Fibroblast of skin of right biceps (primary cell): ENCODE measurements at places on chromosomes 7 and 10.

GRCh38 chr10:103554488-103555324, 61.2 kb downstream of the NEURL1 start:
- DNase-seq = peak; percentile 68

DNA sequence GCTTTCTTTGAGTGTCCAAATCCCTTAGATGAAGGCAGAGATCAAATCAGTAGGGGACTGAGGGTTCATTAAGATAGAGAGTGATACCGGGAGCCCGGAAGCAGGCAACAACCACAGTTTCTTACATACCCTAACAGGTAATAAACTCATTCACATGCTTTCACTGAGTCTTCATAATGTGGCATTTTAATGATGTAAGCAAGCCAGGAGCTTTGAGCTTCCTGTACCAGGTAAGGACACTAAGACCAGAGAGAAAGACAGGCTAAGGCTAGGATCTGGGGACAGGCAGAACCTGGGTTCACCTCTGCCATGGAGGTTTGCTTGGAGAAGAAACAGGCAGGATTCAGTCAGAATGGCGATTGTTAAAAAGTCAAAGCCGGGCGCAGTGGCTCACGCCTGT, 618.3 kb downstream of the GALNT17 start:
- no peak for DNase-seq

DNA sequence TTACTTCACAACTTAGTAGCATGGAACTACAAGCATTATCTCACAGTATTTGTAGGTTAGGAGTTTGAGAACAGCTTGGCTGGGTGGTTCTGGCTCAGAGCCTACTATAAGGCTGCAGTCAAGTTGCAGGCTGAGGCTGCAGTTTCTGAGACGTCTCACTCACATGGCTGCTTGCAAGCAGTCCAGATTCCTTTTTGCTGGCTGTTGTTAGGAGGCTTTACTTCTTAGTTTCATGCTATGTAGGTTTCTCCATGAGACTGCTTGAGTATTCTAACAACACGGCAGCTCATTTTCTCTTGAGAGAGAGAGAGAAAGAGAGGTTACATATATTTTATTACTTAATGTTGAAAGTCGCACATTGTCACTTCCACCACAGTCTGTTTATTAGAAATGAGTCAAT, 1073.9 kb downstream of the NXPH1 start:
- peak; percentile 44 for DNase-seq

DNA sequence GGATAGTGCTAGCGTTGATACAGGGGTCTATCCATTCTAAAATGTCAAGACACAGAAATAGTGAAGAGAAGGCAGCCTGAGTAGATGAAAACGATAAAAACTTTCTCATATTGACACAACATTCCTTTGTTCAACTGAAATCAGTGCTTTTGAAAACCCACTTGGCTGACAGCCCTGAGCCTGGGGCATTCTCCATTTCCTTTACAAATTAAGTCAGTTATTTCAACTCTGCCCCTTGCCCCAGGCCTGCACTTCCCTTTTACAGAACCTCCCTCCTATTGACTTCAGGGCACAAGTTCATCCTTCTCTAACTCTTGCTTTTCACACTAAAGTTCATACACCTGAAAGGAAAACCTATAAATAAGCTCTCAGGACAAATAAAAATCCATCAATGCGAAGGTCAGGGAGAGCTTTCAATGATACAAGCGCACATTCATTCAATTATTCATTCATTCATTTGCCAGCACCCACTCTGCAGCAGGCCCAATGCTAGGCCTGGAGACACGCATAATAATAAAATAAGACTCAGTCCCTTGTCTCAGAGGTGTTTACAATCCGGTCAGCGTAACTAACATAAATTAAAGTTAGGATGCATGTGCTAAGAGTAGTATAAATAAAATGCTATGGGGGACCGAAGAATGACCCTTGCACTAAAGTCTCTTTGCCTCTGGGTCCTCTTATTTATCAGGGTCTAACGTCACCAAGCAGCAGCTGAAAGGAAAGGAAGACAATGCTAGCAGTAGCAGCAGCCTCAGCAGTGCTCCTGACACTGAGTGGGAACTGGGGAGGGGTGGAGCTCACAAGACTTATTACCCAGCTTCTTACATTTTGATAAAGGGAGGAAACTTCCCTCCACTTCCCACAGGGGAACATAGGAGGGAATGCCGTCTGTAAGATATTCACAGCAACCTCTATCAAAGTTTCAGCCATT, 134.8 kb downstream of the PDE1C start:
- peak; percentile 18 for DNase-seq

GRCh38 chr10:119283818-119284217, 76.4 kb downstream of the GRK5 start:
- no peak for DNase-seq

- peak; percentile 98 for DNase-seq
Observed at GRCh38 chr10:14397066-14397465, 66.3 kb upstream of the FRMD4A start.

DNA sequence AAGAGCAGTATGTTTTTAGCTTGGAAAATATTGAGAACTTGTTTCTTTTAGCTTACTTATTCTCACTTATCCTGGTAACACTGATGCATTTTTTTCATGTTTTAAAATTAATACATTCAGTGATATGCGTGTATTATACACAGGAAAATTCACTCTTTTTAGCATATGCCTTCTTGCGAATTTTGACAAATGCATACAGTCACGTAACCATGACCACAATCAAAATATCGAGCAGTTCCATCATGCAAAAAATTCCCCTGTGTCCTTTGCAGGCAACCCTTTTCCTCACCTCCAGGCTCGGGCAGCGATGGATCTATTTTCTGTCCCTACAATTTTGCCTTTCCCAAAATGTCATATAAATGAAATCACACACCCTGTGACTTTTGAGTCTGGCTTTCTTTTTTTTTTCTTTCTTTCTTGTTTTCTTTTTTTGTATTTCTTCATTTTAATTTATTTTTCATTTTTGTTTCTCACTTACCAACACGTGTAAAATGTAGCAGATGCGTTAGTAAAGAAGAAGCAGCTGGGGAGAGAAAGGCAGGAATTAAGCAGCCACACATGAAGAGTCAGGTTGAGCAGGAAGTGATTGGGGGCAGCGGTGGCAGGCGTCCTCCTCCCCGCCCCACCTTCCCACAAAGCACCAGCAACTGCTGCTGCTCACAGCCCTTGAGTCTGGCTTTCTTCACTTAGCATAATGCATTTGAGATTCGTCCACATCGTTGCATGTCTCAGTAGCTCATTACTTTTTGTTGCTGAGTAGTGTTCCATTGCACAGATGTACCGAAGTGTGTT, 29.9 kb downstream of the ADRB1 start:
- DNase-seq = no peak

- no peak for DNase-seq
Observed at GRCh38 chr10:78296785-78297184, 263.1 kb downstream of the RPS24 start.

DNA sequence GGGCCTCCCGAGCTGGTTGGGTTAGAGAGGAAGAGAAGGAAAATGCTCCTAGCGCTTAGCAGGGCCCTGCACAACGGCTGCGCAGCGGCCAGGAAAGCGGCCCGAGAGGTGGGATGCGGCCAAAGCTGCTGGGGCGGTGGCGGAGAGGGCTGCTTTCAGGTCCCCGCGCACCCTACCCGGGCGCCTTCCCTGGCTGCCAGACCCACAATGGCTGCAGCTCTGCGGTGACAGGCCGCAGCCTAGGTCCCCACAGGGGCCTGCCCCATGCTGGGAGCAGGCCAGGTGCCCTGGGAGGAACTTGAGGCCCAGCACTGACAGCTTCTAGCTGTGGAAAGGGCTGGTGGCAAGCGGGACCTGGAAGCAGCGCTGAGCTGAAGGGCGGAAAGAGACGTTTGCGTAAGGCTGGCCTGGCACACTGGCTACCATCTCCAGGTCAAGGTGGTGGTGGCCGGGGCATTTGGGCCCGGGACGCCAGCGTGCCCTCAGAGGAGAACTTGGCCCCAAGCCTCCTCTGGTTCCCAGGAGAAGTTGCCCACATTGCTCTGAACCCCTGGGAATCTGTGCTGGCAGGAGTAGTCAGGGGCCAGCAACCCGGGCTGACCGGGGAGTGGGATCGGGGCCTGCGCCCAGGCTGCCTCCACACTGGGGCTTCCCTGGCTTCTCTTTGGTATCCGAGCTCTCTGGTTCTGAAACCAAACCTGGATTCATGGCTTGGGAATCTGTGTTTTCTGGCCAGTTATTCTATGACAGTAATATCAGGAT, 72.9 kb upstream of the ZNF804B start:
- DNase-seq = no peak

- DNase-seq = no peak
Observed at GRCh38 chr10:123604506-123604905, 61.6 kb upstream of the GPR26 start.

GRCh38 chr10:103238506-103239252, 7.0 kb upstream of the RPEL1 start:
- peak; percentile 65 for DNase-seq

DNA sequence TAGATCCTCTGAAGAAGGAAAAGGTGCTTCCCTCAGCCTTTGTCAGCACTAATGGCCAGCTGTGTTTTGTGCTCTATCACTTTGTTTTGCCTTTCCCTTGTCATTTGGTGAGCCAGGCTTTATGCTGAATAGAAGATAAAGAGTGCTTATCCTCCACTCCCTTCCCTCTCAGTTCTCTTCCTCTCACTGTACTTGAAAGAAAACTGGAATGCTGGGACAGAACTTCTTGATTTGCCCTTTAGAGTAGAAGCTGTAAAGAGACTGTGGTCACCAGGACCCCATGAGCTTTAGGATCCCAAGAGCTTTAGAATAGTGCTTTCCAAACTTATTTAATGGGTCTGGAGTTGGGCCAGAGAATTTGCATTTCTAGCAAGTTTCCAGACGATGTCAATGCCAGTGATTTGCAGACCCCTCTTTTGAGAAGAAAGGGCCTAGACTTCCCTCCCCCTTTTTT, 81.4 kb downstream of the LRRC4 start:
- no peak for DNase-seq

DNA sequence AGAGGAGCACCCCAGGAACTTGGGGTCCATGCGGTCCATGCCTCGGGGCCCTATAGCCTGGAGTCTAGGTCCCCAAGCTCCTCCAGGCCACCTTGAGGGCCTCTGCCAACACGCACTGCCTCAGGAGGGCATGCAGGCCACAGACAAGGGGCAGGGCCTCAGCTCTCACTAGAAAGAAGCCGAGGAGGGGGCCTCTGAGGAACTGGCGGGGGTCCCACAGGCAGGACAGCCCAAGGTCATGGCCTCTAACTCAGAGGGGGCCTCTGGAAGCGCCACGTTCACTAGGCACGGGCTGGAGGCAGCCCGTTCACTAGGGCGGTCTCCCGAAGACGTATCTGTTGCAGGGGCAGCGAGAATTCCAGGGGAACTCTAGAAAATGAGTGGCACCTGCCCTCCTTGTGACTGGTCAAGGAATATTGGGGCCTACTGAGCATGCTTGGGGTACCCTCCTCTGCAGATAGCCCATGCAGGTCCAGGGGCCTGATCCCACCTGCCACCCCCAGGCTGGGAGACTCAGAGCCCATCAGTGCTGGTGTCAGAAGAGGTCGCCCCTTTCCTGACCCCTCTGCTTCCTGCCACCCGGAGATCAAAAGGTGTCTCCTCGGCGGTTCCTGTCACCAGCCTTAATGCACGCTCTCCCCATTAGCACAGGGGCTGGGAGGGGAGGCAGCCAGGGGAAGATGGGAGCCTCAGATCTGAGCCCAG, 86.7 kb upstream of the RET start:
- no peak for DNase-seq

DNA sequence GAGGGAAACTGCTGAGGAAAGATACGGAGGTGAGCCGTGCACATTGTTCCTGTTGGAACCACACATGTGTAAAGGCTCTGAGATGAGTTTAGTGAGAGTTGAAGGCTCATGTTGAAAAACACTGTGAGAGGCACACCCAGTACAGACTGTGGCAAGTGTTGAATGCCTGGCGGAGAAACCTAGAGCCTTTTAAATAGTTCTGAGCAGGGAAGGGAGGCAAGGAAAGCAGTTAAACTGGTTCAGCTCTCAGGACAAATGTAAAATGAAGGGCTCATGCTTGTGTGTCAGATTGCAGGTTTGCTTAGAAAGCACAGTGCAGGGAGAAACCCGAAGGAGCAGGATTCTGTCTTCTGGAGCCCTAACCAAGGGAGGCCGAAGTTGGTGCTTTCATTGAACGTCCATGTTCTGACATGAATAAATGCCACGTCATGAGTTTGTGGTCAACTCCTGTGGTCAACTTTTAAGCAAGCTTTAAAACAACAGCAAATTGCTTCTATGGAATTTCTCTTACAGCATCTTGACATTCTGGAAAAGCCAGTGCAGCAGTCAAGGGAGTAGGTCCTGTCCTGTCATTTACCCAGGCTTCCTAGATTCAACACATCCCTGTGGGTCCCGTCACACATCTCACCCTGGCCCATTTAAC, 650.9 kb upstream of the GALNT17 start:
- no peak for DNase-seq

GRCh38 chr7:32574626-32575025, 79.3 kb downstream of the AVL9 start:
- no peak for DNase-seq

GRCh38 chr7:156889089-156889488, 3.9 kb downstream of the LMBR1 start:
- no peak for DNase-seq

- no peak for DNase-seq
Observed at GRCh38 chr7:68238204-68238805, 1241.7 kb downstream of the TYW1 start.

DNA sequence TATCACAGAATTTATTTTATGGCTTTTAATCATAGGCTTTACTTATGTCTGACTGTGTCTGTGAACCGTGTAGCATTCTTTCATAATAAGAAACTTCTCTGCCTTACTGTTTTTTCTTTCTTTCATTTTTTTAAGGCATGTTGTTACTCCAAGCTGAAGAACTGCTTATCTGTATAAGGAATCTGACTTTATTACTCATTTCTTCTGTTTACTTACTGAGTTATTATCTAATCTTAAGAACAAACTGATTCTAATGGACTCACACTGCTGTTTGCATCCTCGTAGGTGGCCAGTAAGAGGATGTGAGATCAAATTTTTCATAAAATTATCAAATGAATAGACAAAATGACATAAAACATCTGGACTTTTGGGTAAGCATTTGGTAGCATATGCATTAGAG, 54.7 kb upstream of the DNAJC1 start:
- DNase-seq = no peak
